ENCODE measurements at places on chromosomes 5 and 9.
A peak's percentile ranks its signal among the peaks of the same experiment; 100 is the strongest.

DNA sequence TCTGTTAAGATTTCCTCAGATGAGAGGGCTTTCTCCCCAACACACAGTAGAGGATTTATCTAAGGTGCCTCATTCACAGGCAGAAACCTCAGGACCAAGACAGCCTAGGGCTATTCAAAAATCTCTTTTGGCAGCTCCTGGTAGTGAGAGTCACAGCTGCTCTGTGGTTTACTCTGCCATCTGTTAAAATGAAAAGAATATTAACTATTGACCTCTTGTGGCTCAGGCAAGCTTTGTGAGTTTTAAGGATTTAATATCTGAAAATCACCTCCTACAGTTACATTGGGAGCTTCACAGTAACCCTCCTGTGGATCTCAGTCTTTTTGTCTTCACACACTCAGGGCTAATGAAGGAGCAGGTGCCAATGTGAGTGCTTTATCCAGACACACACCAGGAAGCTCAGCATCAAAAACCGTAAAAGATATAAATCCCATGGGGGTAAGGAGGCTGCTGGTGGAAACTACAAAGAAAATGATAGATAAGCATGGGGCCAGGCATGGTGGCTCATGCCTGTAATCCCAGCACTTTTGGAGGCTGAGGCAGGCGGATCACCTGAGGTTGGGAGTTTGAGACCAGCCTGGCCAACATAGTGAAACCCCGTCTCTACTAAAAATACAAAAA is 29.7 kb downstream of the PPP1R2B start:
- DNase-seq: no peak

GRCh38 chr5:72598401-72599064 is 91.3 kb upstream of the ZNF366 start:
- DNase-seq: no peak

- no peak for DNase-seq
Observed at GRCh38 chr5:135211083-135211790, 177.2 kb upstream of the PITX1 start.

DNA sequence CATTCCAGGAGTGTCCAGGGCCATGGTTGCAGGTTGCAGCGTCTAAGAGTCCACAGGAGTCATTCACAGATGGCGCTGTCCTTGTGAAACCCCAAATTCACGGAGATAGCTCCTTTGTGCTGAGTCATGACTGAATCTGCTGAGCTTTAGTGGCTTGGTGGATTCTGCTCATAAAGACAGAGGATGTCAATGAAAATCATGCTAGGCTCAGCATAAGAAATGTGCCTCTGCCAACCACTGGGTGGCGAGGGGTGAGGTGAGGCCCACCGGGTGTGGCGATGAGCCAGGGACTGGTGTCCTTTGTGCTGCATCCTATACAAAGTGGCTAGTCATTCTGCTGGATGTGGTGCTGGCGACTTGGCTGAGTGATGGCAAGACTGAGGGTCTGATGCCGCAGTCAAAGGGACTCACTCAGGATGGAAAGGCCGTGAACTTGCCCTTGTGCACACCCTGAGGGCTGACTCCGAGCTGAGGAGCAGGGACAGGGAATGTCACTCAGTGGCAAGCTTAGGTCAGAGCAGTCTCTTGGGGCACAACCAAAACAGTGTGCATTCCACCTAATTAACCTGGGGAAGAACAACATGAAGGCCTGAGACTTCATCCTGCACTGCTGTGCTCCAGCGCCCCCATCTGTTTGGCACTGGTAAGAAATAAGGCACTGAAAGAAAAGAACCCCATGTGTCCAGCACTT is 71.5 kb downstream of the DAP start:
- peak; percentile 60 for DNase-seq

- no peak for DNase-seq
Observed at GRCh38 chr9:94922691-94923107, 196.2 kb downstream of the AOPEP start.

GRCh38 chr5:72895758-72896157 is 60.1 kb upstream of the FCHO2 start:
- no peak for DNase-seq

DNA sequence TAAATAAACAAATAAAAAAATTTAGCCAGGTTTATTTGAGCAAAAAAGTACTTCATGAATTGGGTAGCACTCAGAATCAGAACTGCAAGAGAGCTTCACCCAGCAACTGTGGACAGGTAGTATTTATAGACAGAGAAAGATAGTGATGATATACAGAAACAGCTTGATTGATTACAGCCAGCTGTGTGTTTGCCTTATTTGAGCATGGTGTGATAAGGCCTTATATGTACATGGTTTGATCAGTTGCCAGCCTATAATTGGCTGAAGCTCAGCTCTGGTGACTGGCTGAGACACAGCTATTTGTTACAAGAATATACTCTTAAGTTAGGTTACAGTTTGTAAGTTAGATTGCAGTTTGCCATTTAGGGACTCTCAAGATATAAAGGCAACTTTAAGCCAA is 34.3 kb upstream of the ARL15 start:
- DNase-seq: no peak

DNA sequence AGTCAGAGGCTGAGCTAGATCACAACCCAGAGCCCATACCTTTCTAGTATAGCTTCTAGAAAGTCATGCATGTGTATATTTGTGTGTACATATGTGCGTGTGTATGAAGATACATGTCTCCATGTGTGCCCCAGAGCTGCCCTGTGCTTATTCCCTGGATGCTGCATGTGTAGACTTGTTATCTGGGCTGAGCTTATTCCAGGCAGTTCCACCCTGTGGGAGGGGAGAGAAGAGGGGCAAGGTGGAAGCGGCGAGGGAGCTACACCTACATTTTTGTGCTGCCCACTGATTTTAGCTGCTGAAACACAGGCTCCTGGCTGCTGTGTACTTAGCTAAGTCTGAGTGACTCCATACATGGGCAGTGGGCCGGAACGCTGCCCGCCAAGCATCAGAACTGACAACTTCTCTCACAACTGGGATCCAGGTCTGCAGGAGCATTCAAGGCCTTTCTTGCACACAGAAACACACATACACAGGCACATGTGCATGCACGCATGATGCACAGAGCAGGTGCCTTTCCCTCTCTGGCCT is 38.0 kb upstream of the XPA start:
- DNase-seq: no peak

GRCh38 chr5:95673081-95673480 is 9.7 kb downstream of the SPATA9 start:
- DNase-seq: no peak

DNA sequence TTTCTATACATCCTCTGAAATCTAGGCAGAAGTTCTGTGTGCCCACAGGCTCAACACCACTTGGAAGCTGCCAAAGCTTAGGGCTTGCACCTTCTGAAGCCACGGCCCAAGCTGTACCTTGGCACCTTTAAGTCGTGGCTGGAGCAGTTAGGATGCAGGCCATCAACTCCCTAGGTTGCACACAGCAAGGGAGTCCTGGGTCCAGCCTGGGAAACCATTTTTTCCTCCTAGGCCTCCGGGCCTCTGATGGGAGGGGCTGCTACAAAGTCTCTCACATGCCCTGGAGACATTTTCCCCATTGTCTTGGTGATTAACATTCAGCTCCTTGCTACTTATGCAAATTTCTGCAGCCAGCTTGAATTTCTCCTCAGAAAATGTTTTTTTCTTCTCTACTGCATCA is 15.5 kb upstream of the PLK2 start:
- no peak for DNase-seq

- no peak for DNase-seq
Observed at GRCh38 chr9:78269784-78270183, 27.1 kb upstream of the PSAT1 start.

DNA sequence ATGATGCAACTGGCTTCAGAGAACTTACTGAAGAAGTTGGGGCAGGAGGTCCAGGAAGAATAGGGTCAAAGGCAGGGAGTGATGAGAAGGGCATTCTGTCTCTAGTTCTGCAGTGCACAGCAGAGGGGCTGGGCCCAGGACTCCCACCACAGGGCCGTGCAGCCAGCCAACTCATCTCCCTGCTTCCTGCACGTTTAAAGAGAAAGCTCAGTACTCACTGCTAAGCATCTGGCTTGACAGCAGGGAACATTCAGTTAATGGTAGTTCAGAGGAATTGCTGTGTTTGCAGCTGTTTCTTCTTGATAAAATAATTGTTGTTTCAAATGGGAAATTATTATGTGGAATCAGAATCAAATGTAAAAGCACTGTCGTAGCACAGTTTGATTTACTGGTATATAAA is 25.6 kb upstream of the SCAMP1 start:
- DNase-seq: no peak

- DNase-seq: no peak
Observed at GRCh38 chr5:8270246-8270645, 401.3 kb downstream of the MTRR start.

DNA sequence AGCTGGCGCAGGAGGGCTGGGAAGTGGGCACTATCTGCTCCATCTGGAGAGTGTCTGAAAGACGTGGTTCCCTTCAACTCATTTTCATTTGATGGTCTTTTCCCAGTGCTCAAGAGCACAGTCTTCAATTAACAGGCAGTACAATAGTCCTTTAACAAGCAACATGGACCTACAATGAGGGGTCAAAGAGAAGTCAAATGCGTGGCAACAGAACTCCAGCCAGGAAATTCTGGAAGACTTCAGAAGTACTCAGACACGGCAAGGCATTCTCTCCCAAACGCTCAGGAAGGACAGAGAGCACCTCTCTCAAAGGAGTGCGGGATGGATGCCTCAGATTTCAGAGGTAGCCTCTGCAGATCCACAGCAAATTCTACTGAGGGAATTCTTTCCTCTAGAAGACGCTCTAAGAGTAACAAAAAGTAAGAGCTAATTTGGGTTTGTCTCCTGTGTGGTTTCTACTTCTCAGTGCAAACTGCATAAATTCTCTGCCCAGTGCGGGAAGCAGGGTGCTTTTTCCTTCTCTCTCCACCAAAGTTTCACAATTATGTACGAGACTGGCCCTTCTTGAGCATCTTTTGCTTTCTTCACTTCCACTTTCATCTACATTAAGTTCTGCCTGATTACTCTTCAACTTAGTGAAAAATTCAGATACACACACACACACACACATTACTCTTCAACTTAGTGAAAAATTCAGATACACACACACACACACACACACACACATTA is 56.4 kb downstream of the LHFPL2 start:
- no peak for DNase-seq

GRCh38 chr5:96814041-96814440 is 6.3 kb upstream of the ERAP1 start:
- DNase-seq: no peak

- no peak for DNase-seq
Observed at GRCh38 chr5:15103864-15104263, 232.3 kb upstream of the ANKH start.

- no peak for DNase-seq
Observed at GRCh38 chr5:169357291-169357690, 56.4 kb upstream of the SLIT3 start.

DNA sequence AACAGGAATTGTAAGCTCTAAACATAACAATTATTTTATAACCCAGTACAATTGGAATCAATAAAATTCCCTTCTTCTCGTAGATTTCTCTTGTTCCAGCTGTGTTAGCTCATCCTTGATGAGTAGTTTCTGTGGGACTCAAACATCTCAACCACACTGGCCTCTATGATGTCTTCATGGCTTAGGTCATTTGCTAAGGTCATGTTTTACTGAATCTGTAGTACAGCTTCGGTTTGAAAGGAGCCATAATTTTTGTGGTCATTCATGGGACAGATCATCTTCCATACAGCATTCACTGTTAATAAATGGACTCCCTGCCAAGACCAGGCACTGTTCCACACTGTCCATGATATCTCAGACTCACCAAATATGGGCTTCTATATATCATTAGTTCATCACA is 369.0 kb upstream of the RFX3 start:
- DNase-seq: no peak

GRCh38 chr5:157106630-157107461 is 2.0 kb downstream of the HAVCR2 start:
- DNase-seq: peak; percentile 44

- no peak for DNase-seq
Observed at GRCh38 chr5:176446028-176446665, 2.0 kb upstream of the FAF2 start.

DNA sequence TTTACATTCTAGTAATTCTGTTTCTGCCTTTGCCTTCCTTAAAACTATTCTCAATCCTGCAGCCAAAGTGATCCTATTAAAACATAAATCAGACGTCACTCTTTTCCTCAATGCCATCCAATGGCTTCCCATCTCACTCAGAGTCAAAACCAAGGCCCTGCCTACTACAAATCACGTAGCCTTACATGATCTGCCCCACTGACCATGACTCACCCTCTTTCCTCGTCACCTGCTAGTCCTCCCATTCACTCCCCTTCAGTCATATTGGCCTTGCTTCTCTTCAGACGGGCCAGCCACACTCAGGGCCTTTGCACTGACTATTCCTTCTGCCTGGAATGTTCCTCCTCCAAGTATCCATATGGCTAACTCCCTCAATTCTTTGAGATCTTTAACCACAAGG is 39.0 kb upstream of the DMXL1 start:
- DNase-seq: peak; percentile 49

GRCh38 chr5:162209005-162209605 is 141.5 kb downstream of the GABRG2 start:
- DNase-seq: peak; percentile 9

- DNase-seq: no peak
Observed at GRCh38 chr9:34010979-34011378, 37.7 kb downstream of the UBAP2 start.

DNA sequence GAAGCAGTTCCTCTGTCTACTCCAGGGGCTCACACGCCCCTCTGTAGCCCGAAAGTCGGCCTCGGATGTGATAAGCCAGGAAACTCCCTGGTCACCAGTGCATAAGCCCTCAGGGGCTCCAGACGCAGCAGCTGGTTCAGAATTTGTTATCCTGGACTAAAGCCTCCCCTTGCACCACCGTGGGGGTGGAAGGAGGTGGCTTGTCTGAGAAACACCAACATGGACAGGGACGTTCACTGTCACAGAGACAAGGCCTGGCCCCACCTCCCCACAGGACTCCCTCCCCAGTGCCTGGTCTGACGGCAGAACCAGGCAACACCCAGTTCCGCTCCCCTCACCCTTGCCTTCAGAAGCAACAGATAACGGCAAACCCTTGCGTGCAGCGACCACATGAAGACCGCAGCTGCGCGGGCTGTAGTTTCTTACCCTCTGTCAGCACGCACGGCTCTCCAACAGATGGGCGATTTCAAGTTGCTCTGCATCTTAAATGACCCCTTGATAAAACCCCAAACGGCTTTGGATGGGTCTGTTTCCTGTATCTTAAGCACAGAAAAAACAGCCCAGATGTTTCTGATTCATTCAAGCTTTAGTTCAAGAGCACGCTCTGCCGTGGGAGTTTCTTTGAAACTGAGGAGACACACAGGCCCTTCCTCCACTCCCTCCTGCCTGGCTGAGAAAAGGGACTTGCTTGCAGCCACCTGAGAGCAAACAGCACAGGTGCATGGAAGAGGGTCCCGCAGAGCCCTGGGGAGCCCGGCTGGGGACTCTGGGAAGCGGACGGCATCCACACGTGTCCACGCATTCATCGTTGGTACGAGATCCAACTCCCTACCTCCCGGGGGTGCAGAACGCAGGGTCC is 44.7 kb upstream of the NKD2 start:
- DNase-seq: peak; percentile 64

GRCh38 chr5:57531333-57531732 is 48.7 kb upstream of the ACTBL2 start:
- DNase-seq: no peak

GRCh38 chr5:55234121-55234700 is 803 bp upstream of the CCNO start:
- peak; percentile 24 for DNase-seq

- no peak for DNase-seq
Observed at GRCh38 chr5:53113947-53114346, 4.4 kb upstream of the MOCS2 start.

Data from activated CD4-positive, alpha-beta T cell treated with anti-CD3 and anti-CD28 coated beads for 48 hours (primary cell).